ENCODE measurements at places on chromosomes 5 and 9. TPM values are rescaled to one million over a fixed set of nuclear protein-coding genes. Genes with fewer than 3 reads are reported as not detected.

DNA sequence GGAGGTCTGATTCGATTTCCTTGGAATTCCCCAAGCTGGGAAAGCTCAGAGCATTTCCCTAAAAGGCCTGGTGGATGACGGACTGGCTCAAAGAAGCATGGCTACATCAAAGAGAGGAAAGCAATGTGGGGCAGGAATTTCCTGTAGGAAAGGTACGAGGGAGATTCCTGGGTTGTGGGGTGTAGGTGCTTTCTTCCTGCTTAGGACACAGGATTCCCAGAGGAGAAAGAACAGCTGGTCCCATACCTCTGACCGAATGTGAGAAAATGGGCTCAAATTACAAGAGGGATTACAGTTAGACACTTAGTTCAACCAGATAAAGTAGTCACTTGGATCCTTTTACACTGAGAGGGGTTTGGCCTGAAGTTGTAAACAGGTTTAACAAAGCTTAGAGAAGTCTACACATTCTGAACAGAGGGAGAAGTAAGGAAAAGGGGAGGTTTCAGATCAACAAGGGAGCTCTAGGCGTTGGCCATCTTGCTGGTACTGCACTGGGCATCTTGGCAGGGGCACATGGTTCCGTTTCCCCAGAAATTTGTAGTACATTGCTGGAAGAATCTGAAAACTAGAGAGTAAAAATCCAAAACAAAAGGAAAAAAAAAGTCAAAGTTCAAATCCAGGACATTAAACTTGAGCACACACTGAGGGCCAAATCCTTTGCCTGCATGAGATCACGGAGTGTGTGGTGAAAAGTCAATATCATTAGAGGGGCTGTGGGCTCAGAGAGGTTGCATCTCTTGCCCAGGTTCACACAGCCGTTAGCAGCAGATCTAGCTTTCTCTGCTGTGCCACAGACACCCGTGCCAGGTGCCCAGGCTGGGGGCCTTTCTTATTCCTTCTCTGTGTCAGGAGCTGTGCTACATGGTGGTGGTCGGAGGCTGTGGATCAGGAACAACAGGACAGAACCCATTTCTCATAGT, 171.3 kb downstream of the RGS3 start:
- DNase-seq: peak; percentile 23

DNA sequence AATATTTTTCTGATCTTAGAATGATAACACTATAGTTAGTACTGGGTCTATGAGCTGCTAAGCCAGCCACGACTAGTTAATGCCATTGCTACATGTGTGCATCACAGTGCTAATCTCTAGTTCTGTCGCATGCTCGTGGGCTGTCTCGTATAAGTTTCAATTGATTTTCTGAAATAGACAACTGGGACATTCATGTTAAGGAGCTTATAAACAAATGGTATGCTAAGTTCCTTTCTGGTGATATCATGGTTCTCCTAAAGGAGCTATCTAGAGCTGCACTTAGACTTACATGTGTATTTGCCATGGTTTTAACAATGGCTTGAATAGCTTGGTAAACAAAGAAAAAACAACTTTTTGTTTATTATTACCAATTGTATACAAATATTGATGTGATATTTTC, 46.2 kb downstream of the F2RL2 start:
- no peak for DNase-seq

GRCh38 chr5:82749461-82749820, 327.8 kb downstream of the TMEM167A start:
- DNase-seq: peak; percentile 17

The C5orf58 gene
- 2.4 TPM for total RNA-seq

The LRRC70 gene
- 0.27 TPM for total RNA-seq

The IL13 gene
- total RNA-seq: not detected

The GABBR2 gene
- 1.9 TPM for total RNA-seq

The LHX3 gene
- total RNA-seq: not detected

- peak; percentile 57 for DNase-seq
Observed at GRCh38 chr5:172274951-172275753, 8.4 kb downstream of the UBTD2 start.

- peak; percentile 75 for DNase-seq
Observed at GRCh38 chr5:14167211-14167845, 24.2 kb downstream of the TRIO start.

DNA sequence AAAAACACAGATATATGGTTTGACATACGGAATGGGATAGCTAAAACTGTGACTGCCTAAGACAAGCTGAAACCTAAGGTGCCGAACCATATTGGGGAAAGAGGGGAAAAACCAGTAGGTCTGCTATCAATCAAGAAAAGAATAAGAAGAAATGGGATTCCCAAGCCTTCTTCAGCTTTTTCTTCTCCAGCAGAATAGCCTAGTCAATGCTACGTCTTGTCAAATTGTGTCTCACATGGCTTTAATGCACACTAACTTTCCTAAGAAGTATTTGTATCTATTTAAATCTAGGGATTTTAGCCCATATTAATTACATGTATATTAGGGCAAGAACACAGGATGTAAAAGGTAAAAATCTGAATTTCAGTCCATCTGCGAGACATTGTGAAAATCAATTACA, 797 bp upstream of the FBXO38 start:
- DNase-seq: no peak

The C9orf152 gene
- not detected for total RNA-seq

The PCA3 gene
- total RNA-seq: not detected

DNA sequence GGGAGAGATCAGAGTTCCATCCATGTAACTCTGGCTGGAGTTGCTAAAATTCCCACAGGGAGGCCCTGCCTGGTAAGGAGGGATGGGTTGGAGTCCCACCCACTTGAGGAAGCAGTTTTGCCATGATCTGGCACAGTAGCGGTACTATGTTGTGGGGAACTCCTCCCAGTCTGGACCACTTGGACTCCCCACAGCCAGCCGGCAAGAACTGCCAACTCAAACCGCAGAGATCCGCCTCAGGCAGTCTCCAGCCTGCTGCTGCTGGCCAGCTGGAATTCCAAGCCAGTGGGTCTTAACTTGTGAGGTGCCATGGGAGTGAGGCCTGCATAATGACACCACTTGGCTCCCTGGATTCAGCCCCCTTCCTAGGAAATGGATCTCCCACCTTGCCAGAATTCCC, 151.9 kb downstream of the NDUFS4 start:
- DNase-seq: peak; percentile 54

GRCh38 chr5:142357469-142358090, 32.8 kb upstream of the SPRY4 start:
- no peak for DNase-seq

The NMUR2 gene
- total RNA-seq: not detected

DNA sequence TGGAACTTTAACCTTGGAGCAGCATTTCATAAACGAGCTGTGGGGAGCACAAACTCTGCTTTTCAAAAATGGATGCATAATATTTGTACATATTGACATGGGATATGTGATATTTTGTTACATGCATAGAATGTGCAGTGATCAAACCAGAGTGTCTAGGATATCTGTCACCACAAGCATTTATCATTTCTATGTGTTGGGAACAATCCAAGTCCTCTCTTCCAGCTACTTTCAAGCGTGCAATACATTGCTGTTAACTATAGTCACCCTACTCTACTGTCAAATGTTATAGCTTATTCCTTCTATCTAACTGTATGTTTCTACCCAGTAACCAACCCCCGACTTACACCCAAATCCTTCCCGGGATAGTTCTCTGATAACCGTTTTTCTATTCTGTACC, 15.0 kb upstream of the C5orf58 start:
- no peak for DNase-seq

The NR5A1 gene
- total RNA-seq: not detected

The TAF1L gene
- total RNA-seq: not detected

GRCh38 chr5:166979307-166979895, 1312.0 kb upstream of the WWC1 start:
- DNase-seq: no peak

DNA sequence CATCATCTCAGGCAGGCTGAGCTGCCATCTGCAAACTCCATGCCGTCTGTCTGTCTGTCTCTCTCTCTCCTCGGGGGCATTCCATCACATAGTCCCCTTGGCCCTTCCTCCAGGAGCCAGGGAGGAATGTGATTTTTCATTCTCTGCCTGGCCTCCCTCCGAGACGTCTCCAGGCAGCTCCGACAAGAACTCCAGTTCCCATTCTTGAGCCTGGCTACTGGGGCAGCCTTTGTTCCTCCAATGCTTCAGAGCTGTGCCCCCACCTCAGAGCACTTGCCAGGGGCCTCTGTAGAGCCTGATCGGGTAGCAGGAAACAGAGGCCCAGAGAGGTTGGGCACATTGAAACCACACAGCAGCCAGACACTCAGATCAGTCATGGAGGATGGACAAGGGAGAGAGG, 74.0 kb downstream of the COL27A1 start:
- no peak for DNase-seq

GRCh38 chr9:16708656-16709435, 161.6 kb downstream of the BNC2 start:
- no peak for DNase-seq

GRCh38 chr5:144697847-144698262, 527.2 kb downstream of the KCTD16 start:
- DNase-seq: peak; percentile 88

GRCh38 chr5:179112469-179113142, 52.4 kb downstream of the ZNF354C start:
- no peak for DNase-seq

The PPP3R2 gene
- not detected for total RNA-seq

GRCh38 chr9:19162026-19162366, 34.7 kb upstream of the PLIN2 start:
- DNase-seq: no peak

The HAVCR2 gene
- 0.39 TPM for total RNA-seq

DNA sequence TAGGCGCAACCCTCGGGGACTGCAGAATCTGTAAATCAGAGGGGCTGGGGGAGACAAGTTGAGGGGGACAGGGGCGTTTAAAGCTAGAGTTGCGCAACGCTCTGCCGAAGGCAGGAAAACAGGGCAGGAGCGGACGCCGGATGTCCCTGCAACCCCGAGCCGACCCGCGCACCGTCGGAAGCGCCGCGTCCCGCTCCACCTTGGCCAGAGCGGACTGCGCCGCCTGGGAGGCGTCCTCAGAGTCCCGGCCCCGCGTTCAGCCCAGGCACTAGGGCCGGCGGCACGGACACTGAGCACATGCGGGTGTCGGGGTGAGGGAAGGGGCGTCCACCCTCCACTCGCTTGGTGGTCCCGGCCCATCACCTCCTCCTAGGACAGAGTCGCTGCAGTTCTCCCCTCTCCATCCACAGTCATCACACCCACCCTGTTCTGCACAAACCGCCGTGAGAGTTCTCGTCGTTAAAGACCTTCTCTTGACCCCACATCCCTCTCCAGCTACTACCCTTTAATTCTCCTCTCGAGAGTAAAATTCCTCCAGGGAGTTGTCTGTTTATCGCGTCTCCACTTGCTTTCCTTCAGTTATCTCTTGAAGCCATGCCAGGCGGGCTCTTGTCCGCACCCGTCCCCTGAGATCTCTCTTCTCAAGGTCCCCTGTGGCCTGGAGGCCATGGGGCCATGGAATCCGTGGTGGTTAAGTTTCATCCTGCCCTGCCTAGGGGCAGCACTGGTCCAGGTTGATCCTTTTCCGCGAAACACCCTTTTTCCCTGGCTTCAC, 796 bp upstream of the PDLIM7 start:
- DNase-seq: no peak

The PCDHGB1 gene
- 1.4 TPM for total RNA-seq

GRCh38 chr5:143234162-143234842, 169.2 kb downstream of the NR3C1 start:
- DNase-seq: no peak

- DNase-seq: no peak
Observed at GRCh38 chr5:14687023-14687665, 22.6 kb downstream of the OTULIN start.

DNA sequence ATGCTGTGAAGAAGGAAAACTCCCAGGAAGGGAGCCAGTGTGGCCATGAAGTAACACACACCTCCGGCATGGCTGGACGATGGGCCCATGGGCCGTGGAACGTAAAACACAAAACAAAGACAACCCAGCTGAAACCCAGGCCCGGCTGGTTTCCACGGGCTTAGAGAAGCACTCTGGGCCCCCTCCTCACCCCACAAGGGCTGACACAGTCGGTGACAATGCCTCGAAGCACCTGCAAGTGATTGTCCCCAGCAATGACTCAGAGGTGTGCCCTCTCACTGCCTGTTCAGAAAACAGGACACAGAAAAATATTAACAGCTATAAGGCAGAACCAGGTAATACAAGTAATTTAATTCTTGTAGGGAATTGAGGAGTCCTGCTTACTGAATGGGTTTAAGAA, 135.3 kb downstream of the ROR2 start:
- no peak for DNase-seq

GRCh38 chr5:69030358-69031062, 63.3 kb upstream of the SLC30A5 start:
- DNase-seq: no peak

The ARL14EPL gene
- total RNA-seq: 0.17 TPM

DNA sequence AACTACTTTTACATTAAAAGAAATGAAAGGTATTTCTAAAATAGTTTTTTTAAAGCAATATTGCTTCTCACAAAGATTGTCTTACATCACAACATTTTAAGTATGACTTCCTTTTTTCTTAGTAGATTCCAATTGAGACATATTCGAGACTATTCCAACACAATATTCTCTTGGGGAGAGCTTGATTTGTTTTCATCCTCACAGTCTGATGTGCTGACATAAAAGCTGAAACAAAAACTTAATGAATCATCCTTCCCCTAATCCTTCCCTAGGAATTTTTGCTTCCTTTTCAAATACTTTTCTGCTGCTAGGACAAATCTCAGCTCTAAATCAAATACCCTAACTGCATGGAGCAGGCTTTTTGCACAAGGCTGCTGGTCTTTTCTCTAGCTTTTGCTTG, 245.8 kb upstream of the MAP3K1 start:
- DNase-seq: no peak

- DNase-seq: no peak
Observed at GRCh38 chr9:7097040-7097715, 339.4 kb downstream of the KDM4C start.

- peak; percentile 71 for DNase-seq
Observed at GRCh38 chr5:172766287-172767108, 4.5 kb downstream of the DUSP1 start.

- DNase-seq: no peak
Observed at GRCh38 chr5:67335426-67335825, 138.8 kb upstream of the CD180 start.

GRCh38 chr5:156934450-156935211, 28.4 kb downstream of the TIMD4 start:
- peak; percentile 3 for DNase-seq

DNA sequence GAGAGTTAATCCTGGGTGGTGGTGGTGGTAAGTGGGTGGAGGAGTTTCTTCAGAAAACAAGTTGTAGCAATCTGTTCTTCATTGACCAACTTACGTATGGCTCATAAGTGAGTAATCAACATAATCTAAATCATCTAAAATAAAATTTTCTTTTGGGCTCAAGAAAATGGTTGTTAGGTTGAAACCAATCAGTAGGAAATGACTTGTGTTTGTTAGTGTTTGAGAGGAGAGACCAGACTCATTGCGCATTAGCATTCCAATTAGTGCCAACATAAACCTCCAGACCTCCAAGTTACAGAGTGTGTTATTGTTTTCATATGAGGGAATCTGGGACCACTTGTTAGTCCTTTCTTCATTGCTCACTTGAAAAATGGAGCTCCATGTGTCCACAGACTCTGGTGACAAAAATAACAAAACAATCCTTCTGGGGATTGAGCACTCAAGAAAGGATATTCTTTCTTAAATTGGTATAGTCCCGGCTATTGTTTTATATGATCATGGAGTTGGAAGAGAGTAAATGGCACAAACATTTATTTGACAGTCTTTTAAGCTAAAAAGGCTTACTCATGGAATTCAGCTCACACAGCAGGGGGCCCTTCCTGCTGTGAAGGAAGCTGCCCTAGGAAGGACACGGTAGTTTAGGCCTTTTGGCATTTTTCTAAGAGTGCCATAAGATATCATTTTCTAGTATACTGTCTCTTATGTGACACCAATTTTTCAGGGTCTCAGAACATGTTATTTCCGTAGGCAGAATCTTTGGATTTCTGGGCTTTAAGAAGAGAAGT, 441.1 kb downstream of the EBF1 start:
- DNase-seq: no peak

All from HT1080 (cell line).